Activated T-cell treated with anti-CD3 and anti-CD28 coated beads, Interleukin-2, amount 50 U/mL, for 72 hours (primary cell): ENCODE measurements at places on chromosomes 6 and 20. TPM values are rescaled to one million over a fixed set of nuclear protein-coding genes. Genes with fewer than 3 reads are reported as not detected.

DNA sequence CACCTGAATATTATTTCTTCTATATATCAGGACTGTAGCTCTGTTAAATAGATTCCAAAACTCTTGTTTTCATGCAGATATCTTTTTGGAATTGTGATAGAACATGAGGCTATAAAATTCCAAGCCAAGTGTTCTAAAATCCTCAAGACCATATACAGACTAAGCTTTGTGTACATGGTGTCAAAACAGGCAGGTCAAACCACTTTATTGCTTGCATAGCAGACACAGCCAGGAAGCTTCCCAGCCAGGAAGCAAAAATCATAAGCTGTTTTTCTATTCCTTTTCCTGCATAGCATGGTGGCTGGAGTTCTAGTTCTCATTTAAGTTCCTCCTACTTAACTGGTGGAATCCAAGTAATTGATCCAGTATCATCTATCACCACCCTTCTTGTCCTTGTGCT, 353.3 kb downstream of the PAX1 start:
- DNase-seq: no peak

- no peak for DNase-seq
These were observed 828 bp downstream of the ASCC3 start for GRCh38 chr6:100880149-100880852.

DNA sequence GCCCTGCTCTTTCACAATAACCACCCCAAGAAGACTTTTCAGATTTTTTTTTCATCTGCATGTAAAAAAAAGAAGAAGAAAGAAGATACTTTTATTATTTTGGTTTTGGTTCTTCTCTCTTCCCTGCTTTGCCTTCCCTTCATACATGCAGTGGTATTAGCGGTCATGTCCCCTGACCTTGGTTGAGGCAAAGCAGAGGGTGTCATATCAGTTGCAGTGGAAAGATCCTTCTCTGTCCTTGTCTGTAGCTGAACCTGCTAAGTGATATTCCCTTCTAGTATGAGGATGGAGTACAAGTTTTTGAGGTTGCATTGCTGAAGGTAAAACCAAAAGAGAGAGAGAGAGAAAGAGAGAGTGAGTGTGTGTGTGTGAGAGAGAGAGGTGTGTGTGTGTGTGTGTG, 345.7 kb downstream of the UTRN start:
- no peak for DNase-seq

DNA sequence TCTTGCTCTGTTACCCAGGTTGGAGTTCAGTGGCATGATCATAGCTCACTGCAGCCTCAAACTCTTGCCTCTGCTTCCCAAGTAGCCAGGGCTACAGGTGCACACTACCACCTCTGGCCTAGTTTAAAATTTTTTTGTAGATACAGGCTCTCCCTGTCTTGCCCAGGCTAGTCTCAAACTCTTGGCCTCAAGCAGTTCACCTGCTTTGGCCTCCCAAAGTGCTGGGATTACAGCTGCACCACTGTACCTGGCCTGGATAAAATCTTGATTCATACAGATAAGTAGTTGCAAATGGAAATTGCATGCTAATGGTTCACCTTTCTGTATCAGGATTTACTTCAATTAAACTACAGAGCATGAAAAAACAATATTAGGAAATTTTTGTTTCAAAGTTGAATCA, 4.2 kb downstream of the CD2AP start:
- DNase-seq: no peak

GRCh38 chr20:24633026-24633425, 163.6 kb downstream of the SYNDIG1 start:
- DNase-seq: no peak

DNA sequence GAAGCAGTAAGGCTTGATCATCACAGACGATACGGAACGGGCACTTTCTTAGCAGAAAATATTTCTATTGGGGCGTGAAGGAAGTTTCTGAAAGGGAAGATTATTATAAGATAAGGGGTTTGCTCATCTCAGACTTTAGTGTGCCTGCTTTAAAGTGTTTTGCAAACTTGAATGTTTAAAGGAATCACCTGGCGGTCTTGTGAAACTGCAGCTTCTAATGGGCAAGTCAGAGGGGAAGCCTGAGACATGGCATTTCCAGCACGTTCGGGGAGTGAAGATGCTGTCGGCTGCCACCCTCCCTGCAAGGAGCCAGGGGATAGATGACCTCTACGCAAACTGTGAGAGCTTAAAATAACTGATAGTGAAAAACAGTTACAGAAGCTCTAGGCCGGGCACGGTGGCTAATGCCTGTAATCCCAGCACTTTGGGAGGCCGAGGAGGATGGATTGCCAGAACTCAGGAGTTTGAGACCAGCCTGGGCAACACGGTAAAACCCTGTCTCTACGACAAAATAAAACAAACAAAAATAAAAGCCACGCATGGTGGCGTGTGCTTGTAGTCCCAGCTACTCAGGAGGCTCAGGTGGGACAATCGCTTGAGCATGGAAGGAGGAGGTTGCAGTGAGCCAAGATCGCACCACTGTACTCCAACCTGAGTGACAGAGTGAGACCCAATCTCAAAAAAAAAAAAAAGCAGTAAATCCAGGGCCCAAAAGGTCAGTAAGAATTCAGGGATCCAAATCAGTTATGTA, 2.3 kb upstream of the KIF16B start:
- no peak for DNase-seq

DNA sequence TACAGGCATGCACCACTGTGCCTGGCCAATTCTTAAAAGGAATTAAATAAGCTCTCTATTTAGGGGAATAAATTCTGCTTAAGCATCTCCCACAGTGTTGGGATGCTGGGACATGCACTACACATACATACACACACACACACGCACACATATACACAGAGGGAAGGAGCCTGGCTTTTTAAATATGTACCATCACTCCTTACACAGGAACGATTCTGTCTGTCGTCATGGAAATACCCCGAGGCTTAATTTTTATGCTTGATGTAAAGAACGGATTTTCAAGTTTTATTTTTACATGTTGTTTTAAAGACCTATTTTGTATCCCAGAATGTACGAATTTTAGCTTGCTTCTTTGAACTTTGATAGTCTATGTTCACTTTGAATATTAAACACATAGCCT, 95.3 kb downstream of the CD109 start:
- DNase-seq: no peak

GRCh38 chr20:18255526-18255925, 32.8 kb upstream of the ZNF133 start:
- no peak for DNase-seq

GRCh38 chr6:18317850-18318249, 53.5 kb upstream of the DEK start:
- no peak for DNase-seq

DNA sequence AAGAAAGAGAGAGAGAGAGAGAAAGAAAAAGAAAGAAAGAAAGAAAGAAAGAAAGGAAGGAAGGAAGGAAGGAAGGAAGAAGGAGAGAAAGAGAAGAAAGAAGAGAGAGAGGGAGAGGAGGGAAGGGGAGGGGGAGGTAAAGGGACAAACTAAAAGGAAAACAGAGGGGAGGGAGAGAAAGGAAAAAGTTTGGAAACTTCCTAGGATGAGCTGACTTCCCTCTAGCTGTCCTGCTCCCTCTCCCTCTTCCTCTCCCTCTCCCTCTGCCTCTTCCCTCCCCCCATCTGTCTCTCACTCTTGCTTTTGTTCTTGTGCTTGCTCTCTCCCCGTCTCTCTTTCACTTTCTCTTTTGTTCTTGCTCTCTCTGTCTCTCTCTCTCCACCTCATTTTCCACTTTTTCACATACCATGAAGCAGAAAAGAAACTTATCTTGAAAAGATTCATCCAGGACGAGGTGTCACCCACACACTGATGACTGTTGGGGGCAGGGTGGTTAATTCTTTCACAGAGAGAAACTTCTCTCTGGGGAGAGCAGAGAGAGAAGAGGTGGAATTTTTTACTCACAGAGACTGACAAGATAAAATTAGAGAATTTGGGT, 56.4 kb upstream of the DUSP22 start:
- peak; percentile 73 for DNase-seq

ZBTB12 gene
- total RNA-seq: 1.9 TPM

DNA sequence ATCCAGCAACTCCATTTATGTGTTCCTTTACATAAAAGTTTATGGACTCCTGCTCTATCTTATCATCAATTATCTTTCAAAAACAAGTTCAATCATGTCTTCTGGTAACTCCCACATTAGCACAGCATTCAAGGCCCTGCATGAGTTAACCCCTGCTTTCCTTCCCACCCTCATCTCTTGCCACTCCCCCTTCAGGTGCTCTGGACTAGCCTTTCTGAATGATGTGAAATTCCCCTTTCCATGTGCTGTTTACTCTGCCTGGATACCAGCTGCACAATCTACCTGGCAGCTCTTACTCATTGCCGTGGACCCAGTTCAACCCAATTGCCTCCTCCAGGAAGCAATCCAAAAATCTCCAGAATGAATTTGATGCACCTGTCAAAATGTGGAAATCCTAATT, 11.9 kb downstream of the ADGRF4 start:
- no peak for DNase-seq
